Kidney (tissue), 22 donors: ENCODE measurements at places on chromosomes 6 and 20. TPM values are rescaled to one million over a fixed set of nuclear protein-coding genes. Genes with fewer than 3 reads are reported as not detected.

SYCP2 gene
- total RNA-seq: 3.0 TPM

PNPLA1 gene
- total RNA-seq: 0.19 TPM

PTCHD4 gene
- 1.7 TPM for total RNA-seq

COL12A1 gene
- 28.3 TPM for total RNA-seq

ROS1 gene
- 0.19 TPM for total RNA-seq

BAG2 gene
- 3.2 TPM for total RNA-seq

OPRM1 gene
- not detected for total RNA-seq

UCKL1 gene
- 39.8 TPM for total RNA-seq

ESF1 gene
- 12.6 TPM for total RNA-seq

LHFPL5 gene
- total RNA-seq: 0.47 TPM

TREM2 gene
- total RNA-seq: 7.8 TPM

RPL10A gene
- 1,159 TPM for total RNA-seq

SCRT2 gene
- total RNA-seq: not detected

ELOVL2 gene
- total RNA-seq: 0.79 TPM

RHAG gene
- total RNA-seq: not detected

SLC22A2 gene
- total RNA-seq: 27.9 TPM

CD83 gene
- 4.0 TPM for total RNA-seq

SIRPB2 gene
- 8.2 TPM for total RNA-seq

DDO gene
- 3.6 TPM for total RNA-seq

PRL gene
- total RNA-seq: not detected

FAM83B gene
- total RNA-seq: 12.7 TPM

C4A gene
- total RNA-seq: 250 TPM

PLG gene
- total RNA-seq: 2.4 TPM

SOBP gene
- total RNA-seq: 9.5 TPM

ZNF165 gene
- total RNA-seq: 3.6 TPM

PRPF6 gene
- total RNA-seq: 73.3 TPM

AURKA gene
- total RNA-seq: 2.7 TPM

NKX2-4 gene
- not detected for total RNA-seq
